ENCODE measurements at places on chromosomes 6 and 20.

- DNase-seq: no peak
These were observed 194.9 kb downstream of the TINAG start for GRCh38 chr6:54503144-54503543.

DNA sequence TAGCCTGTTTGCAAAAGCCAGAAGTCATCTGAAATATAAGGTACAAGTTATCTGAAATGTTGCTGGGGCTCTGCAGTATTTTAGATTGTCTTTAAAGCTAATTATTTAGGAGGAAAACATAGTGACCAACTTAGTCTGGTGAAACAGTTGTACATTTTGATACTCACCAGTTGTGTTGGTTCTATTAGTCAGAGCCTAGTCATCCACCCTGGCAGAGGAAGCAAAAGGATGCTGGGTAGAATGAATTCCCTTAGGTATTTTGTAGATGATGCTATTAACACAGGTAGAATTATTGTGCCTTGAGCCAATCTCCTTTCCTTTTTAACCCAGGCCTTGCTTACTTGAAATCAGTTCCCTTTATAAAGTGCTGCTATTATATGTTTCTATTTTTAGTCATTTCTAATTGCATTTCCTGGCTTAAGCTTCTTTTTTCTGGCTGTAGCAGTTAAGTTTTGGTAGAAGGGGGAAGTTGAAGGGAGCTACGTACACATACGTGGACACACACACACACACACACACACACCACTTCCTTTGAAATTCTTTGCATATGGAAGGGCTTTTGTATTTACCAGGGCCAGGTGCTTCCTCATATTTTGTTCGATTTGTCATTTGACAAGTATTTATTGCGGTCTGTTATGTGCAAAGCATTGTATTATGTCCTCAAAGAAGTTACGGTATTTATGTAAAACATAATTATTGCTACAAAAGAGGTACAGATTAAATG, 82.4 kb downstream of the RTN4IP1 start:
- DNase-seq: no peak

DNA sequence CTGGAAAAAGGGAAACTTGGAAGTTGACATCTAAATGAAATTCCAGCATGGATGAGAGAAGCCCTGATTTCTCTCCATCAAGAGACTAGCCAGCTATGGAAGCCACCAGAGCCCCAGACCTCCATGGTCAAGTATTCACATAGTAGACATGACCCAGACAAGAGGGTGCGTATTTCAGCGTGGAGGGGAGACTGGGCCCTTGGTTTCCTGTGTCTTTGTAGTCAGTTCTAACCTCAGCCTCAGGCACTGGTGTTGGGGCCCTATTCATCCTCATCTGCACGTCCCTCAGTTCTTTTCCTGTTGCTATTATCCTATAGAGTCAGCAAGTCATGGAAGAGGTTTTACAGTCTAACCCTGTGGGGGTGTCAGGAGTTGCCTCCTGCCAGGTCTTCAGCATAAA, 12.5 kb downstream of the GNL1 start:
- DNase-seq: no peak

GRCh38 chr6:136471372-136471771, 78.8 kb downstream of the MAP7 start:
- DNase-seq: no peak

All from NCI-H1694 (cell line).